ENCODE measurements at places on chromosomes 4 and X.
A peak's percentile ranks its signal among the peaks of the same experiment; 100 is the strongest.

- DNase-seq, result peak; percentile 68
Measured at GRCh38 chr4:156976147-156976546, 4.5 kb upstream of the PDGFC start.

DNA sequence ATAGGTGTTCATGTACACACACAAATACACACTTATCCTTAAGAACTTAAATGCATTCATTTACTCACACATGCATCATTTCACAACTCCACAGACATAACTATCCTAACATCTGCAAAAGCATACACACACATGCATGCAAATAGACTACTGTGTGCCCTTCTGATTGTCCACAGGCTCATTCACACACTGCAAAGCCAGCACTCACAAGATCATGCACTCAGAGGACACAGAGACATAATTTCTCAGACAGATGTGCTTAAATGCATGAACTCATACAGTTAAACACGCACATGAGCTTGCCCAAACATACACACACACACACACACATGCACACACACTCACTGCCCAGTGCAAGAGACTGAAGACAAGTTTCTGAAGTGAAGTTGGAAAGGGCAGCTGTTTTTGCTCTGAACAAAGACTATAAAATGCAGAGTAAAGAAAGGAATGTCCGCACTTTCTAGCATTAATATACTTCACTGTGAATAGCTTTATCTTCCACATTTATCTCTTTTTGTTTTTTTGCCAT is 1018.0 kb upstream of the HS3ST1 start:
- DNase-seq, result no peak

DNA sequence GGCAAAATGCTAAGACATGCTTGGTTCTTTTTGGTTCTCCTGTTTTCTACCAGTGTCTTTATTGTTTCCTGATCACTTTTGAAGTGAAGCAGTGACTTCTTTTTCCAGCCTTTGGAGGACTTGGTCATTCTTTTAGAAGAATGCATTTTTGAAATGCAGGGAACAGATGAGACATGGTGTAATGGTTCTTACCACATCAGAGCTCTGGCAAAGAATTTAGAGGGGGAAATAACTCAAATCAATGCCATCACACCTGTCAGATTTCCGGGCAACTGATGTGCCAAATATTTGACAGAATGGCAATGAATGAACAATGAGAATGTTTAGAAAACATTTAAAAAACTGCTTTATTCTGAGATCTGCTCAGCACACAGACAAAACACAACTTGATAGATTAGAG is 519.6 kb downstream of the IQCM start:
- DNase-seq, result no peak

- no peak for DNase-seq
Measured at GRCh38 chr4:2261110-2261852, 628 bp downstream of the MXD4 start.

- DNase-seq, result no peak
Measured at GRCh38 chrX:71666240-71667223, 814 bp upstream of the LOC101059915 start.

GRCh38 chrX:4451591-4451990 is 738.1 kb upstream of the PRKX start:
- DNase-seq, result no peak

GRCh38 chr4:82053396-82053795 is 320.4 kb downstream of the HNRNPD start:
- no peak for DNase-seq

DNA sequence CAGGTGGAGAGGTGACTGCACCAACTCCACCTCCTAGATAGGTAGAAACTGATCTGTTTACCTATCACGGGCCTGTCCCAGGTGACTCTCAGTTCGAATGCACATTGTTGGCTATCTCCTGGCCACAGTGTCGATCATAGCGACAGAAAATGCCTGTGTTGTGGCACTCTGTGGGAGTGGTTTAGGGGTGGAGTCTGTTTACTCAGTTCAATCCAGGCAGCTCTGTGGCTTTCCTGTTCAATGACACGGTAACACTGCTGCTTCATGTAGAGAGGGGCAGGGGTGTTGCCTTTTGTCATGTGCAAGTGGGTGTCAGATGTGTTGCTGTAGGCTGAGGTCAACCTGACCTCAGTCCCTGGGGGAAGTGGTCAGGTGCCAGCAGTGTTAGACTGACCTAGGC is 1602.4 kb downstream of the TECRL start:
- DNase-seq, result no peak

DNA sequence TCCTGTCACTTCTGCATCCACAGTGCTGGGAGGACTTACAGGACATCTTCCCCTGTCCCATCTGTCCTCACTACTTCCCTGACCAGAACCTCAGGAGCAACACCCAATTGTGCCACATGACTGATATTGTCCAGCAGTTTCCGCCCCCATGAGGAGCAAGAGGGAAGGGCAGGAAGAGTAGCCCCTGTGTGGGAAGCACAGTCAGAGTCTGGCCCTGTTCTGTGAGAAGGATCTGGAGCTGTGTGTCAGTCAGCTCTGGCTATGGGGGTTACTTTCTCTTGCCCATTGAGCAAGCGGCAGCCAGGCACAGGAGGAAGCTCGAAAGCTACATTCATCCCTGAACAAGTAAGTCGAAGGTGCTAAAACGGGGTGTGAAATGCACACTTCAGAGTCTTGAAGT is 14.8 kb upstream of the TRIM60 start:
- no peak for DNase-seq

- DNase-seq, result no peak
Measured at GRCh38 chrX:24343719-24344118, 16.7 kb upstream of the SUPT20HL1 start.

DNA sequence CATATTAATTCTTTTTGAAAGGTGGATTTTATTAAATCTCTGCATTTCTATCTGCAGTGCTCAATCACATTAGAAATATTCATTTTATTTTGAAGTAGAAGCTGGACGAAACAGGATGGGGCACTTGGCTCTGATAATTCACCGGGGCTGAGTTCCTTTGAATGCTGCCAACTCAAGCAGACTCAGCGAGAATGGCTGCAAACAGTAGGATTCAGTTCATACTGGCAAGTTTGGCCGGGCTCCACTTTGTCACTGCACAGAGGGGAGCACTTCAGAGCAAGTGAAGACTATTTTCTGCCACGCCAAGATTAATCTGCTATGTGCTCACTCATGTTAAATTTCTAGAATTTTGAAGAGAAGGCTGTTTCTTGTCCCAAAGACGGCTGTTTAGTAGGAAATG is 30.7 kb upstream of the KLHL8 start:
- DNase-seq, result no peak

DNA sequence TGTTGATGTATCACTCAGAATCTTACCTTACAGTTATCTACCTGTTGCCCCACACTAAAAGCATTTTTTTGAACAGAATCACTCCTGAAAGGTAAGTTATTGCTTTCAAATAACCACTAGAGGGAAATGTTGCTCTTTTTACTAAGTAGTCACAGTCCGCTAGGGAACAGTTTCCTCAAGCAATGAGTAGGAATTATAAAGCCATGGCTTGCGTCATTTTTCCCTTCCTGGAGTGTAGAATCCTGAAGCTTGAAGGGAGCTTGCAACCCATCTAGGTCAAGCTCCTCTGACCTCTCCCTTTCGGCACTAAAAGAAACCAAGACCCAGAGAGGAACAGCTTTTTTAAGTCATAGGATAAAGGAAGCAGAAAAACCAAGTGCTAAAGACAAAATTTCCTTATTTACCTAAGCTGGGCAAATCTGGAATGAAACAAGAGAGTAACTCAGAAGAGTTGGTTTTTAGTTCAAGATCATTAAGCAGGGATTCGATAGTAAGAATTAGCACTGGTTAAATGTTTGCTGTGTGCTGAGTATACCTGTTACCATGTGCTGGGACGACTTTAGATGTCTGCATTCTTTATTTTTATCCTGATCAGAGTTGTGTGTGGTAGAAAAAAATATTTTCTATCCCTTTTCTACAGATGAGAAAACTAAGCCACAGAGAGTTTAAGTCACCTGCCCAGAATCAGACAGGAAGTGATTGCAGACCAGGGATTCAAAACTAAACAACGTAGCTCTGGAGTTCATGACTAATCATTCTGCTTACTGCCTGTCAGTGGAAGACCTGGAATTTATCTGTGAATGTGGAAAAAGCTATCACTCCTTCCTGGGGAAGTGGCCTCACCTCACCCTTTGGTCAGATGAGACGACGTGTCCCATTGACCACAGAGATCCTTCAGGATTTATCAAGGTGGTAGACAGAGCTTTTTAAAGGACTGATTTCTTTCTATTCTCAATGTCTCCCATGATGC is 631.5 kb downstream of the RAB28 start:
- peak; percentile 84 for DNase-seq

- DNase-seq, result no peak
Measured at GRCh38 chr4:70681704-70682103, 6.6 kb upstream of the UTP3 start.

DNA sequence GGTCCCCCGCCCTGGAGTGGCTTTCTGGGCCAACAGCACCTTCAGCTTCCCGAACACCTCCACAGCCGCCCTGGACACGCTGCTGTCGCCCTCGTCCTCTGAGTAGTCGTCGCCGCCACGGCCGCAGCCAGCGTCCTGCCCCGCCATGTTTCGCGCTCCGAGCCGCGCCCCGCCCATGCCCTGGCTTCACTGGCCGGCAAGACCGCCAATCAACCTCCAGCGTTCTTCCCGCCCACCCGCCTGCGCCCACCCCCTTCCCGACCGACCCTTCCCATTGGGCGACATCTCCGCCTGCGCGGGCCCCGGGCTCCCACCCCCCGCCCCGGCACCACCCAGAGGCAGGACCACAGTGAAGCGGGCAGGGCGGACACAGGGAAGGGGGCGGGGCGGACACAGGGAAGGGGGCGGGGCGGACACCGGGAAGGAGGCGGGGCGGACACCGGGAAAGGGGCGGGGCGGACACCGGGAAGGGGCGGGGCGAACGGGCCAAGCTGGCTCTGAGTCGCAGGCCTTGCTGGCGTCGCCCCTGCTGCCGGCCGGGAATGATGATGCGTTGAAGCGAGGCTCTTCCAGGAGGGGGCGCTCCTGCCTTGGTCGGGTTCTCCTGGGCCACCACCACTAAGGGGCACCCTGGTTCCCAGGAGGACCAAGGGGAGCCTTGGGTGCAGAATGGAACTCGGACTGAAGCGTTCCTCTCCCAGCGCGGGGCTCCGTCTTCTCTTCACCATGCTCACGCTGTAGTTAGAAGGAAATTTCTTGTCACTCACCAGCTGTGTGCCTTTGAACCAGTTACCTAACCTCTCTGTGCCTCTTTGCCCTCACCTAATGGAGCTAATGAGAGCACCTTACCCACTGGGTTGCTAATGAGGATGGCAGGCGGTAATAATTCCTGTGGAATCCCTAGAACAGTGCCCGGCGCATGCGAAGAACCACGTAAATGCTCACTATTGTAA is at the start of gene HAUS7:
TSS of gene HAUS7 (minus strand) at position 166 of the 953 bp plus-strand sequence. CDS start at position 147, 19 bp downstream.
- peak; percentile 80 for DNase-seq

GRCh38 chr4:128716338-128716737 is 93.2 kb upstream of the JADE1 start:
- DNase-seq, result no peak

- no peak for DNase-seq
Measured at GRCh38 chrX:109774136-109774535, 41.1 kb upstream of the ACSL4 start.

DNA sequence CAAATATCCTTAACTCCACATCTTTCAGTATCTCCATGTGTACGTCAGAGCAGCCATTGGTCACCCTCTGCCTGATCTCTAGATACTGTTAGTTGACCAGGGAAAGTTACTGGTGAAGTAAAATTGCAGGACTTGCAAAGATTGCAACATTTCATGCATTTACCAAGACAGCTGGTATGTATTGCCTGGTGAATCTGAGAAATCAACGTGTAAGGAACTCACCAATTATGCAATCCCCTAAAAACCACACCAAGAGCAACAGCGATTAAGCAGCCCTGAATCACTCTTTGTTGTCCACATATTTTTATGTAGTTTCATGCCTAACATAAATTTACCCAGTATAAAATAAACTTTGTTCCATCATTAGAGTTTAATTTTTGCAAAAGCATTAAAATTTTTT is 271.2 kb downstream of the NLGN4X start:
- no peak for DNase-seq

- DNase-seq, result no peak
Measured at GRCh38 chr4:31351695-31352094, 631.5 kb downstream of the PCDH7 start.

DNA sequence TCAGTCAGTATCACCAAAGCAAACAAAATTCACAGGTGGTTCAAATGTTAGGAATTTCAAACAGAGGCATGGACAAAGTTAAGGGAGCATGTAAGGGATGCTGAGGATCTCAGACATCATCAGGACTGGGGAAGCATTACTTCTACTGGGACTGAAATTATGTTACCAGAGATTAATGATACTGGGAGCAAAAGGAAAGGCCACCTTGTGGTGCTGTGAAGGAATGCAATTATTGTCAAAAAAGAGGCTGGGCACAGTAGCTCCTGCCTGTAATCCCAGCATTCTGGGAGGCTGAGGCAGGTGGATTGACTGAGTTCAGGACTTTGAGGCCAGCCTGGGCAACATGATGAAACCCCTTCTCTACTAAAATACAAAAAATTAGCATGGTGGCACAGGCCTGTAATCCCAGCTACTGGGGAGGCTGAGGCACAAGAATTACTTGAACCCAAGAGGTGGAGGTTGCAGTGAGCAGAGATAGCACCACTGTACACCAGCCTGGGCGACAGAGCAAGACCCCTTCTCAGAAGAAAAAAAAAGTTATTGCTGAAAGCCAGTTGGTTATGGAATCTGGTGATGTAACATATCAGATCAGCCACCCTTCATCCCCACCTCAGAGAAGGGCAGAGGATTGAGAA is 954.3 kb downstream of the PCDH7 start:
- DNase-seq, result peak; percentile 30

- DNase-seq, result no peak
Measured at GRCh38 chr4:7390906-7391636, 43.7 kb downstream of the PSAPL1 start.

DNA sequence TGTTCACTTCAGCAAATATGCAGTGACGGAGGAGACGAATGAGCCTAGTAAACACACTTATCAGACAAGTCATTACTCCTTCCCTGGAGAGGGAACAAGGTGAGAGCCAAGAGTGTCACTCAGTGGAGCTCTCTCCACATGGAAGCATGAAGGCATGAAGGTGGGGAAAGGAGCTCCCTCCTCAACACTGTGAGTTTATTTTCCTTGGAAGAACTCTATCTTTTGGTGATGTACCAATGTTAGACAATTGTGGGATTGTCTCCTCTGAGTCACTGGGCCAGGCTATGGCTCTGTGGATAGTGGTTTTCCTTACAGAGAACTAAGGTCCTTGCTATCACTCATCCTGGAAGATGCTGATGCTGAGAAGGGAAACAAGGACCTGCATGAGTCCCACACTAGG is 200.2 kb downstream of the CPEB2 start:
- DNase-seq, result no peak

GRCh38 chr4:2827874-2828751 is 15.5 kb upstream of the ADD1 start:
- DNase-seq, result no peak

DNA sequence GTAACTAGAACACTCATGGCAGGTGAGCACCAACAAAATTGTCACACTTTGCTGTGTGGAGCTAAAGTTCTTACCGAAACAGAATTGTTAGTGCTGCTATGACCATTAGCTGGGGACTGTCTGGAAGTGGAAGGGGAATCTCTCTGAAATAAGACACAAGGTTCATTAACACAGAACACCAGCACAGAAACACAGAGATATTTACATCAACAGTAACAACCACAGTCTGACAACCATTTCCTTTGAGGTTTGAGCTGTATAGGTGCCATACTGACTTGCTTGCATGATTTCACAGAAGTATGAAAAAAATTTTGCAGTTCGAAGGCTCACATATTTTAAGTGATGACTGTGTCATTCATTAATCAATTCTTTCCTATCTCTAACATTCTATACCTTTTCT is 109.8 kb downstream of the NYX start:
- DNase-seq, result no peak

Measured in kidney glomerular epithelial cell (primary cell).